ENCODE measurements at places on chromosomes 2 and 18.

DNA sequence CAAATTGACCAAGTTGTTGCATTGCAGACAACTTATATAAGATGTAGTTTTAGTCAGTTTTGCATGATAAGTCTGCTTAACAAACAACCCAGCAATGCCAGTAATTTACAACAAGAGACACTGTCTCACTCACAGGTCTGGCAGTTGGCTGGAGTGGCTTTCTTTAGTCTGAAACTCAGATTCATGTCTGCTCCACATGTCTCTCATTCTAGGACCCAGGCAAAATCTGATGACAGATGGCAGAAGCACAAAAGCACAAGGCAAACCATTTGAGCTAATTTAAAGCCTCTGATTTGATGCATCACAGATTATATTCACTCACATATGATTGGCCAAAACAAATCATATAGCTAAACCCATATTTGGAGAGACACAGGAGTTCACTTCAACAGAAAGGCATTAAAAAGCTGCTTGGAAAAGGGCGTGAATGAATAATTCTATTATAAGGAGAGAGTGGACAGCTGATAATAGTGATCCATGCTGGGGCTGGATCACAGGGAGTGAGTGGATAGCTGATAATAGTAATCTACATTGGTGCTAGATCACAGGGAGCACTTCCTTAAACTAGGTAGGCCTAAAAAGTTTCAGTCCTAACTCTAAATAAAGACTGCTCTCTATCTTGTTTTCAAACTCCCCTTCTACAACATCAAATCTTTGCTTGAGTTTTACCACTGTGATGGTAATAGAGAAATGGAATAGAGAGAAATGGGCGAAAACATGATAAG, 593.2 kb upstream of the ZNF804A start:
- DNase-seq = no peak

DNA sequence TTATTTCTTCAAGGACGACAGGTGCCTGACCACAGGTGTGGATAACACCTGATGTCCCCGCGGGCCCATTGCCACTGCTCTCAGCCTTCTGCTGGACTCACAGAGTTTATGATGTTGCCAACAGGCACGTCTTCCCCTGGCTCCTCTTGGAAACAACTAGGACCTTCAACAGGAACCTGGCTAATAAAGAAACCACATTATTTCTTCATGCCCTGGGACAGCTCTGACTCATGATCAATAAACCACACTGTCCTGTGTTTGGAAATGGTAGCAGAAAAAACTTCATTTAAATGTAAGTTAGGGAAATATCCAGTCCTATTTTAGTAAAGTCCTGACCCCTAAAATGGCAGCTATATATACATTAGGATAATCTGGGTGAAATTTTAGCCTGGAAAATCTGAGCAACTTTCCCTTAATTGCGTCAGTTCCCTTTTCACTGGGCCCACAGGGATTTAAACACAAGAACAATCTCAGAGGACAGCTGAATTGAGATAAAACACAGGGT, 158.9 kb downstream of the VAPA start:
- no peak for DNase-seq

- DNase-seq = no peak
Measured at GRCh38 chr2:134845719-134846118, 7.3 kb downstream of the ACMSD start.

DNA sequence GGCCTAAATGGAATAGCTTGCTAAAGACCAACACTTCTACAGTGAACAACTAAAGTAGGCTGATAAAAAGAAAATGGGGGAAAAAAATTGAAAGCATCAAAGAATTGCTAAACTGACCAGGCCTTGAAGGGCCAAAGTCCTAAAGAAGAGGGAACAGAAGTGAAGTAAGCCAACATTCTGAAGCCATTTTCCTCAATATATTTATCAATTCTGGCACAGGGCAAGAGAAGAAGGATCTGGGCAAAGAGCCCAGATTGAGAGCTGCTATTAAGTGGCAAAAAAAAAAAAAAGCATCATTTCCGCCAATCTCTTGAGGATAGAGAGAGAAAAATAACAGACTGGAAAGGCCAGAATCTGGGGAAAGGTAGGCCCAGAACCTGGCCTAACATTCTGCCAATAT, 25.7 kb downstream of the FANCL start:
- DNase-seq = no peak

DNA sequence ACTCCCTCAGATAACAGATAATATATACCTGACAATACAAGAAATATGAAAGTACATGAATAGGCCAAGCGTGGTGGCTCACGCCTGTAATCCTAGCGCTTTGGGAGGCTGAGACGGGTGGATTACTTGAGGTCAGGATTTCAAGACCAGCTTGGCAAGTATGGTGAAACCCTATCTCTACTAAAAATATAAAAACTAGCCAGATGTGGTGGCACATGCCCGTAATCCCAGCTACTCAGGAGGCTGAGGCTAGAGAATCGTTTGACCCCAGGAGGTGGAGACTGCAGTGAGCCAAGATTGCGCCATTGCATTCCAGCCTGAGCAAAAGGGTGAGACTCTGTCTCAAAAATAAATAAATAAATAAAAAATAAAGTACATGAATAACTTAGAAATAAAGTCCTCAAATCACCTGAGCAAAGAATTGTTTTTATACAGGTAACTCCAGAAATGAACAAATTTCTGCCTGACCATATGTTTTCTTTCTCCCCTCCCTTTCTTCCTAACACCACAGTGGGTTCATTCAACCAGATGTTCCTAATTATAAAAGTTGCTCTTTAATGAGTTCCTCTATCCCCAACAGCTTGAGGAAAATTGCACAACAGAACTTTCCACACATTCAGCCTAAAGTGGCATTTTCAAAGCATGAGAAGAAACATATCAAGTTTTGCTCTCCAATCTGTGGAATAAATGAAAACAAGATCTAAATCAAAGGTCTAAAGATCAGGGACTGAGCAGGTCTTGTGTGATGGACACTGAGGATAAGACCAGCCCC, 33.6 kb upstream of the AP1S3 start:
- no peak for DNase-seq

DNA sequence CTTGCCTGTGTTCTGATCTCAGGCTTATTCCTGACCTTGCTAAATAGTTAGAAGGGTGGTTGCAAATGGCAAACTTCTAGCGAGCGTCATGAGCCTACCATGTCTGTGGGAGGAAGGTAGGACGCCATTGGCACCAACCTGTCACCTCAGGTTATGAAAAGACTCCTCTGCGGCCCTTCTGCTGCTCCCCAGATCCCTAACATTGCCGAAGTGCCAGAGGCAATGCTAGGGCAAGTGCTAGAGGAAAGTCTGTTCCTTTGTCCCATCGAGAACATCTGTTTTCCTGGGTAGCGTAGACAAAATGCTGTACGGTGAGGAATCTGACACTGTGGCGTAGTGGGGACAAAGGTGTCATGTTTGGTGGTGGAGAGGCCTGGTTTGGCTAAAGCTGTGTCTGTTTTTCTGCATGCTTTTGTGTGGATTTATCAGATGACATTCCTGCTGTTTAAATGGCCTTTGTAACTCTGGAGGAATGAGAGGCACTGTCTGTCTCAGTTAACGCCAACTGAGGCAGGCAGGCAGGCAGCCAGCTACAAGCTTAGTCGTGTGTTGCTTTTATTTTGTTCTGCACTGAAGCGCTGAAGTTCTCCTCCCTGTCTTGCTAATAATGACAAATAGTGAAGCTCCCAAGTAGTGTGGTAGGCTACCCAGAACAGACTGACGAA, 94.1 kb downstream of the PRPF40A start:
- no peak for DNase-seq
